ENCODE measurements at places on chromosomes 2 and 18. TPM values are rescaled to one million over a fixed set of nuclear protein-coding genes. Genes with fewer than 3 reads are reported as not detected.

DNA sequence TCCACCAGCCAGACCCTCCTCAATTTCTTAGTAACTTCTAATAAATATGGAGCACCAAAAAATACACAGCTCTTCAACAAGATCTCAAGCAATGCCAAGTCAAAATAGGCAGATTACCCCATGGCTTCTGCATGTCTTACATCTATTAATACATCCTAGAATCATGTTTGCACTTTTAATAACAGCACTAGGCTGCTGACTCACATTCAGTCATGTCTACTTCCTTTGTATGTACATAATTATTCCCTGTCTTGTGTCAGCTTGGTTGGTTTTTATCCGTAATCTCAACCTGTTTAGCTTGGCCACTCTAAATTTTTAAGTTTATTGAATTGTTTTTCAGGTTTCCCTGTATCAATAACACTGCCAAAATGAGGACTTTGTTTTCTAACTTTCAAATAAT, 420.1 kb upstream of the ACVR2A start:
- no peaks in the 10 kb centered on the region for H3K36me3 ChIP-seq
- H3K4me3 ChIP-seq, result no peak overlapping the region
- H3K27me3 ChIP-seq, result no peaks in the 10 kb centered on the region
- DNase-seq, result peak; percentile 5
- no peaks in the 10 kb centered on the region for H3K4me1 ChIP-seq

DNA sequence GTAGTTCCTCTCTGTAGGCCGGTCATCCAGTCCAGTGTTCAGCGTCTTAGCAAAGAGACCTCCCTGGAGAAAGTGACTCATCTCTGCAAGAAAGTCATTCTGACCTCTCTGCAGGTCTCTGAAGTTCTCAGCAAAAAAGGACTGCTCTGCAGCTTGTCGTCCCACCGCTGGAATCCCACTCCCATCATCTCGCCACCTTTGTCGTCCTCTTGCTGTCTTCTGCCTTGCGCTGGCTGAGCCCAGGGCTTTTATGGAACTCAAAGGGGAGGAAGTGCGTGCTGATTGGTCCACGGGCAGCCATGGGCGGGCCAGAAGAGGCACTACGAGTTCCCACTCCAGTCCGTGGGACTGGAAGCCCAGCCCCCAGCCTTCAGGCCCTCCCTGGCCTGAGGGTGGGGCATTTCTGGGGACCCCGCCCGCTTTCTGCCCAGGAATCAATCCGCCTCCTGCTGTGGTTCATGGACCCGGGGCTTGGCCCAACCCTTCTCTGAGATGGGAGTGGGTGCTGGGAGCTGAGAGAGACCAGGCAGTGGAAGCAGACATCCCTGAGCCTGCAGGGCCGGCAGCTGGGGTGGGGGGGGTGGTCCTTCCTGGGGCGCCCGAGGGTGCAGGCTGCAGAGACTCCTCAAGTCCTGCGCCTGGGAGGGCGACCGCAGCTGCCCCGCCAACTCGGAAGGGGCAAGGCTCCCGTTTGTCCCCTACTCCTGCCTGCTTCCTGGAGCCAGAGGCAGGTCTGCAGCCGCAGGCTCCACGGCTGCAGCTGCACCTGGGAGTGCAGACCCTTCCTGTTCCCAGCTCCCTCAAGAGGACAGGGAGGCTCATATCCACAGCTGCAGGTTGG, 660.7 kb upstream of the RAB6C start:
- H3K27me3 ChIP-seq, result no peaks in the 10 kb centered on the region
- H3K4me3 ChIP-seq, result no peak overlapping the region
- H3K4me1 ChIP-seq, result no peaks in the 10 kb centered on the region
- H3K27ac ChIP-seq, result no peak overlapping the region
- H3K36me3 ChIP-seq, result no peaks in the 10 kb centered on the region

- no peaks in the 10 kb centered on the region for H3K27me3 ChIP-seq
- peak; percentile 75 for DNase-seq
- H3K4me1 ChIP-seq, result peaks cover 10% of the 10 kb centered on the region
- H3K4me3 ChIP-seq, result no peak overlapping the region
- no peaks in the 10 kb centered on the region for H3K36me3 ChIP-seq
- H3K27ac ChIP-seq, result no peak overlapping the region
Measured at GRCh38 chr2:175880-176820, 87.7 kb downstream of the SH3YL1 start.

Gene SH3RF3
- 5.2 TPM for total RNA-seq
